ENCODE measurements at places on chromosomes 13 and 19.

DNA sequence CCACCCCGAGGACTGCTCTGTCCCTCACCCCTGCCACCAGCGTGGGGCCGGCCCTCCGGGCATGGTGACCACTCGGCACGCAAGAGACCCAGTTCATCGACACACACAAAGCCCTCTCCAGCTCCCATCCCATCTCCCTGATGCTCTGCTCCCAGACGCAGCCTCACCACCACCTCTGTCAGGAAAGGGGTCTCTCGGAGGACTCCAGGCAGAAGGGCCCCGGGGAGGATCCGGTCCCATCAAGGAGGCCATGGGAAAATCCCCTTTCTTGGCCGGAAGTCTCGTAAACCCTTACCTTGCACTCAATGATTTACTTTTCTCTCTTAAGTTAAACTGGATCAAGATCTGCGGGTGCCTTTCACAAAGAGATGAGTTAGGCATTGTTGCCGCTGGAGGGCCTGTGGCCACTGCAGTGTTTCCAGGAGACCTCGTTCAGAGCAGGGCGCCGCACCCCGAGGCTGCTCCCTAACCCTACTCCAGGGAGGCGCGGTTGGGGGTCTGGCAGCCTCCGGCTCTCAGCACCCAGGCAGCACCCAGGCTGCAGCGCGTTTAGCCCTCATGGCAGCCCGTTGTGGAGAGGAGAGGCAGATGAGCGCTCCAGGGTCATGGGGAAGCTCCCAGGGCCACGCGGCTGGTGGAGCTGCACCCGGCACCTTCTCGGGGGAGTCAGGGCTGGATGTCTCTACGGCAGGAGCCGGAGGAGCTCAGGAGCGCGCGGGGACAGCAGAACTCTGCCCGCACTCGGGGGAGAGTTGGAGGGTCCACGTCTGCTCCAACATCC is 31.0 kb downstream of the C2CD4C start:
- DNase-seq, result no peak

GRCh38 chr13:29319451-29319850 is 276.0 kb downstream of the SLC7A1 start:
- no peak for DNase-seq

- DNase-seq, result no peak
These were observed 30.2 kb downstream of the SBNO2 start for GRCh38 chr19:1143828-1144399.

DNA sequence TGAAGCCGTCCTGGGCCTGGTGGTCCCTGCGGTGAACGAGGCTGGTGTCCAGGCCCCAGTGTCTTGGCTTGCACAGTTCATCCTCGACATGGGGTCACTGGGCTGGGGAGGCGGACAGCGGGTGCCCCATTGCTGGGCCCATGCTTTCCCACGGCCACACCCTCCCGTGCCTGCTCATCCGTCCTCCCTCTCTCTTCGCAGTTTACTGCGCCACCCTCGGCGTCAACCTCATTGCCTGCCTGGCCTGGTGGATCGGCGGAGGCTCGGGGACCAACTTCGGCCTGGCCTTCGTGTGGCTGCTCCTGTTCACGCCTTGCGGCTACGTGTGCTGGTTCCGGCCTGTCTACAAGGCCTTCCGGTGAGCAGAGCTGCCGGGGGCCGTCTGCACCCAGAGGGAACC is 12.7 kb downstream of the ADAT3 start:
- no peak for DNase-seq

DNA sequence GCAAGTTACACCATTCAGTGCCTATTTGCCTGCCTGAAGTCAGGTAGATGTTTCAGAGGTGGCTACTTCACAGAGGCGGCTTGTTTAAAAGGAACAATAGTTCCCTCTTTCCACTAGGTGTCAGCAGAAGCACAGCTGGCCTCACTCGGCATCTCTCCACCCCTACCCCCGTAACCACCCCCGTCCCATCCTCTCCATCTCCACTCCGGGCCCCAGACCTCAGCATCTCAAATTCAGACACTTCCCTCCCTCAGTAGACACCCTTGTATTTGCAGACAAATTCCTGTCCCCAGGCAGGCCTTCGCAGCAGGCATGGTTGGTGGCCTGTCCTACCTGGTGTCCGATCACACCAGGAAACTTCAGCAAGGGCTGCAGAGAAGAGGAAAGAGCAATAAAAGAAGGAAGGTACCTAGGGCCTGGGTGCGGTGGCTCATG is 9.1 kb upstream of the DPP9 start:
- peak; percentile 21 for DNase-seq

DNA sequence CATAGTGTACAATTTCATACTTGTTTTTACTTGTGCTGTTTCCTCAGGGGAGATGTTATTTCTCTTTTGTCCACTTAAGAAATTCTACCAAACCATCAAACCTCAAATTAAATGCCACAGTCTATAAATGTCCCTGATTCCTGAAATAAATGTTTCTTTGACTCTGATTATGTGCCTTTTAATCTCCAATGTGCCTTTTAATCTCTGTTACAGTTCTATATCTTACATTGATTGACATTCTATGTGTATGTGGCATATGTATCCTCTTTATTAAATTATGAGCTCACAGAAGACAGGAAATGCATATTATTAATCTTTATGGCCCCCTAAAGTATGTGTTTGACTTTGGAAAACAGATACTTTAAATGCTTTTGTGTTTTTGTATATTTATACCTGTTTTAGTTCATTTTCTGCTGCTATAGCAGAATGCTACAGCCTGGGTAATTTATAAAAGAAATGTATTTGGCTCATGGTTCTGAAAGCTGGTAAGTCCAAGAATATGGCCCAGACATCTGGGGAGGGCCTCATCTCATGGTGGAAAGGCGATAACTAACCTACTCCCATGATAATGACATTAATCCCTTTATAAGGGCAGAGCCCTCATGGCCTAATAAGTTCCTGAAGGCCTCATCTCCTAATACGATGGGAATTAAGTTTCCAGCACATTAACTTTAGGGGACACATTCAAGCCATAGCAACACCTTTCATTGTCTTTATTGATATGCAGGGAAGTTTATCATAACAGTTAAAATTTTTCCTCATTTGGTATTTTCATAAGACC is 403.9 kb downstream of the LIG4 start:
- no peak for DNase-seq

- DNase-seq, result no peak
These were observed 156.8 kb downstream of the RGCC start for GRCh38 chr13:41613984-41614661.

DNA sequence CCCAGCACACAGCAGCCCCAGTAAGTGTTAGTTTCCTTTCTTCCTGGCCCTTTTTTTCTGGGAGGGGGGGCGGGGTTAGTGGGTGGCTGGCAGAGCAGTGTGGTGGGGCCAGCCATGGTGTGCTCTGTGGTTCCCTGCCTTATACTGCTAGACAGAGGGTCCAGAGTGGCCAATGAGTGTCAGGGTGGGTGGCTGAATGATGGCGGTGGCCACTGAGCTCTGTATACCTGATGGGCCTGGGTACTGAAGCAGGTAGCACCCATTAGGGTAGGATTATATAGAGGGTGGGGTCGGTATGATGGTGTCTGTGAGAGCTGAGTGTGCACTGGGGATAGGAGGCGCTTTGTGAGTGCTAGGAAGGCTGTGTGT is 13.8 kb downstream of the CIC start:
- DNase-seq, result no peak

DNA sequence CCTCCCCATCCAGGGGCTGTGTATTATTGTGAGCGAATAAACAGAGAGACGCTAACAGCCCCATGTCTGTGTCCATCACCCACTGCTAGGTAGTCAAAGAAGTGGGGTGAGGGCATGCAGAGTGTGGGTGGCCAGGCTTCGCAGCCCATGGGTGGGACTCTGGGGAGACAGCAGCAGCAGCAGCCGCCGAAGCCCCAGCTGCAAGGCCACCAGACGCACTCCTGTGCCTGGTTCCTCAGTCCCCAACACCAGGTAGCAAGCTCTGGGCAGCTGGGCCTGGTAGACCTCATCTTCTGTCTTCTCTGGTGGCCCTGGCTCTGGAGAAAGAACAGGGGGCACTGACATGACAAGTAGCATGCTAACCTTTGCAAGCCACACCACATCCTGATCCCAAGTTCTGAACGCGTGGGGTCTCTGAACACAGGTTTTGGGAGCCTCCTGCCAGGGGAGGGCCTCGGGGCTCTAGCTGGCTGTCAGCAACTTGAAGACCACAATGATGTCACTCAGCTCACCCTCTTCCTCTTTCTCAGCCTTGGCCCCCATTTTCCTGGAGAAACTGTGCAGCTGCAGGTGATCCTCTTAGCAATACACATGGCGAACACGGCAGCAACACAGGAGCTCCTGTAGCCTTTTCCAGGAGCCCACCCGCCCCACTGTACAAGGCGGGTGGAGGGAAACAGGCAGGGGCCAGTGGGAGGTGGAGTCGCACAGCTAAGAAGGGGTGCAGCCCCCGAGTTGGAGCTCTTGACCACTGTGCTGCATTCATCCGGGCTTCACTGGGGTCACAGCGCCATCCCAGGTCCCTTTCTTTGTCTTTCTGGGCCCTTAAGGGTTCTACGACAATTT is 5.8 kb downstream of the FUZ start:
- no peak for DNase-seq

GRCh38 chr19:18941628-18942354 is 774 bp upstream of the HOMER3 start:
- no peak for DNase-seq

GRCh38 chr13:40933508-40934204 is 85.5 kb downstream of the ELF1 start:
- DNase-seq, result no peak

GRCh38 chr19:57241176-57241575 is 744 bp downstream of the ZNF805 start:
- DNase-seq, result no peak

DNA sequence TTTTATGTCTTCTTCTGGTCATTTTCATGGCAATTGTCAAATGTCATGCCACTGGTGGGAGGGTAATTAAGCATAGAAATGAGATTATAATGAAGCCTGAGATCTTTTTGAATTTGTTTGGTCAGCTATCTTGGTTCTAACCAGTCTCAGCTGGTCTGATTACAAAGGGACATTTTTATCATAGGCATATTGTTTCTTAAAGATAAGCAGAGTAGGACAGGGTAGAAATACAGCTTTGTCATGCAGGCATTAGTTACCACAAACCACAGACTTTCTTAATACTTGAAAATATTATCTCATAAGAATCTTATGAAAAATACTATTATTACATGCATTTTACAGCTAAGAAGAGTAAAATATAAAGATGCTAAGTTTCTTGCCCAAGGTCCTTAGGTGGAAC is 1761.5 kb downstream of the PCDH9 start:
- no peak for DNase-seq

GRCh38 chr19:6161271-6161850 is 25.9 kb downstream of the ACSBG2 start:
- peak; percentile 18 for DNase-seq

DNA sequence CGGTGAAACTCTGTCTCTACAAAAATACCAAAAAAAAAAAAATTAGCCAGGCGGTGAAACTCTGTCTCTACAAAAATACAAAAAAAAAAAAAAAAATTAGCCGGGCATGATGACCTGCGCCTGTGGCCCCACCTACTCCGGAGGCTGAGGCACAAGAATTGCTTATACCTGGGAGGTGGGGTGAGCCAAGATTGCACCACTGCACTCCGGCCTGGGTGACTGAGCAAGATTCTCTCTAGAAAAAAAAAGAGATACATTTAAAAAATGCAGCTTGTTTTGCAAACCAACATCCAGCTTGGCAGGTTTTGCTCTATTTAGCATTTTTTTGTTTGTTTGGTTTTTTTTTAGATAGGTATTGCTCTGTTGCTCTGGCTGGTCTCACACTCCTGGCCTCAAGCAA is 6.7 kb upstream of the PGPEP1 start:
- DNase-seq, result no peak

DNA sequence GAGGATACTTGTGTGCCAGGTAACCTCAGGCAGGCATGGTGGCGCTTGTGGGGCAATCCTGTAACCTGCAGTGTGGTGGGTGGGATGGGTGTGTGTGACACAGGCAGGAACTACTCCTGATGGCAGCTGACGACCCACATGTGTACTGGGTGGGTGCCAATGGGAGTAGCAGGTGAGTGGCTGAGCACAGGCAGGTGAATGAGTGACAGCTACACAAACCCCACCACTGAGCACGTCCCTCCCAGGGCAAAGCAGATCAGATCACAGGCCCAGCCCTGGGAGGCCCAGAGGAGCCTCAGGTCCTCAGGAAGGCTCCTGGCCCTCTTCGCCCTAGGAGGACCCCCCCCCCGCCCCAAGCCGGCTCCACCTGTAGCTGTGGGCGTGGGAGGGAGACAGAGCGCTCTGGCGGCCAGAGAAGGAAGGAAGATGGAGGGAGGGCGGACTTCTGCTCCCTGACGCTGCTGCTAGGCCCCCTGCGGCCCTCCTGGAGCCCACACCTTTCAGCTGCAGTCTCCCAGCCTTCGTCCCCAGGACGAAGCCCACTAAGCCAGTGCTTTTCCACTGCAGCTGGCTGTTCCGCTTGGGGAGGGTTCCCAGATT is 1.3 kb upstream of the ZNF181 start:
- DNase-seq, result no peak

- no peak for DNase-seq
These were observed 10.1 kb downstream of the PRR36 start for GRCh38 chr19:7863971-7864689.

- DNase-seq, result no peak
These were observed 22.4 kb upstream of the CPAMD8 start for GRCh38 chr19:17048885-17049453.

DNA sequence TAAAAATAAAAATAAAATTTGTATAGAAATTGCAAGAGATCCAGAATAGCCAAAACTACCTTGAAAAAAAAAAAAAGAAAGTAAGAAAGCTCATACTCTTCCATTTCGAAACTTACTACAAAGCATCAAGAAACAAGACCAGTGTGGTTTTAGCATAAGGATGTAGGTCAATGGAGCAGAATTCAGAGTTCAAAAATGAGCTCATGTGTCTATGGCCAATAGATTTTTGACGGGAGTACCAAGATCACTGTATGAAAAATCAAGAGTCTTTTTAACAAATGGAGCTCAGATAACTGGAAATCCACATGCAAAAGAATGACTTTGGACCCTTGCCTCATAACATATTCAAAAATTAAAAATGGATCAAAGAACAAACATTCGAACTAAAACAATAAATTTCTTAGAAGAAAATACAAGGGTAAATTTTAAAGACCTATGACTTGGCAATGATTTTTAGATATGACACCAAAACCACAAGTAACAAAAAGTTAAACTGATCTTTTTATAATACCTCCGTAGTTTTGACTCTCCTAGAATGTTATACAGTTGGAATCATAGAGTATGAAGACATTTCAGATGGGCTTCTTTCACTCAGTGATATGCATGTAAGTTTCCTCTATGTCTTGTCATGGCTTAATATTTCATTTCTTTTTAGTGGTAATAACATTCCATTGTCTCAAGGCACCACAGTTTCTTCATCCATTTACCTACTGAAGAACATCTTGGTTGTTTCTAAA is 43.2 kb downstream of the KLF12 start:
- DNase-seq, result no peak

- DNase-seq, result no peak
These were observed 26.8 kb downstream of the ZNF627 start for GRCh38 chr19:11624069-11624463.

DNA sequence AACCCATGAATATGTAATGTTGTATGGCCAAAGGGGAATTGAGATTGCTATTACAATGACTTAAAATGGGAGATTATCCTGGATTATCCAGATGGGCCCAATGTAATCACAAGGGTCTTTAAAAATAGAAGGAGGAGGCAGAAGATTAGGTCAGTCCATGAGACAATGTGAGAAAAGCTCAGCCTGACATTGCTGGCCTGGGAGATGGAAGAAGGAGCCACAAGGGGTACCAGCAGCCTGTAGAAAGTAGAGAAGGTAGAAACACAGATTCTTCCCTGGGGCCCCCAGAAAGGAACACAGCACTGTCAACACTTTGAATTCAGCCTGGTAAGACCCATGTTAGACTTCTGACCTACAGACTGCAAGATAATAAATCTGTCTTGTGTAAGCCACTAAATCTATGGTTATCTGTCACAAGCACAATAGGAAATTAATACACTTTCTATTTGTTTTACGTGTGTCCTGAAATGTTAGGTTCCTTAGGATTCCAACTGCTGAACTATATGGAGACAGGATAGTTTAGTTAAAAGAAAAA is 132.9 kb upstream of the SERP2 start:
- no peak for DNase-seq

Measured in stimulated activated CD8-positive, alpha-beta memory T cell treated with anti-CD3 and anti-CD28 coated beads, Interleukin-15, amount 100 ng/mL, for 48 hours (primary cell).